ENCODE measurements at places on chromosomes 4 and X. TPM values are rescaled to one million over a fixed set of nuclear protein-coding genes. Genes with fewer than 3 reads are reported as not detected.

The MMRN1 gene
- not detected for total RNA-seq

The SATL1 gene
- total RNA-seq, result not detected

The F8A3 gene
- 1.0 TPM for total RNA-seq

The JAKMIP1 gene
- total RNA-seq, result not detected

The NONO gene
- 303 TPM for total RNA-seq

The GATA1 gene
- not detected for total RNA-seq

The TLR10 gene
- total RNA-seq, result not detected

The TEX13C gene
- total RNA-seq, result not detected

The PNMA6F gene
- total RNA-seq, result not detected

The DDX3X gene
- 194 TPM for total RNA-seq

The KDR gene
- 0.10 TPM for total RNA-seq

The HPGD gene
- total RNA-seq, result 73.3 TPM

The SPANXN4 gene
- total RNA-seq, result not detected

The CRLF2 gene
- 0.84 TPM for total RNA-seq

The PLP1 gene
- not detected for total RNA-seq

The ELF4 gene
- total RNA-seq, result 28.2 TPM

The IBSP gene
- total RNA-seq, result not detected

The PROM1 gene
- total RNA-seq, result 0.47 TPM

The HMGN5 gene
- 2.8 TPM for total RNA-seq

The PSAPL1 gene
- 0.33 TPM for total RNA-seq

The CSAG3 gene
- not detected for total RNA-seq

The SSX2 gene
- not detected for total RNA-seq

The CENPE gene
- total RNA-seq, result 8.7 TPM

The RBM47 gene
- total RNA-seq, result 24.1 TPM

The ATOH1 gene
- not detected for total RNA-seq

The POU4F2 gene
- total RNA-seq, result not detected

The NPY2R gene
- not detected for total RNA-seq

The NAT8L gene
- 10.0 TPM for total RNA-seq

The OPRPN gene
- not detected for total RNA-seq
